ENCODE measurements at places on chromosomes 2 and 18.

- no peak for DNase-seq
Observed at GRCh38 chr18:36461551-36461987, 164.1 kb downstream of the FHOD3 start.

- no peak for DNase-seq
Observed at GRCh38 chr2:32895424-32895823, 51.3 kb upstream of the LTBP1 start.

DNA sequence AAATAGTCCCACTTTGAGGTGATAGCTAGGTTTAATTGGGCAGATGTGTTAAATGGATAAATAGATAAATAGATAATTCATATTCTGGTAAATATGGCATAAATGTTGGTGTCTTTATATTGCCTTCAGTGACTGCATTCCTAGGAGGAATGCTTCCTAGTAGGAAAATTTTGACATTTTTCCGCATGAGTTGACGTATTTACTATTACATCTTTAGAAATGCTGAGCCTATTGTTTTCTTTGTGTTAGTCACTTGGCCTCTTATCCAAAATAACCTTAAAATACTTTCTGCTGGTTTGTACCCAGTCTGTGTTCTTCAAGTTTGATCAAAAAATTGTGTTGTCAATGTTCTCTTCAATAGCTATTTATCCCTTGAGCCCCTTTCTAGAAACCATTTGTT lies 495.6 kb upstream of the ZEB2 start:
- DNase-seq: no peak

DNA sequence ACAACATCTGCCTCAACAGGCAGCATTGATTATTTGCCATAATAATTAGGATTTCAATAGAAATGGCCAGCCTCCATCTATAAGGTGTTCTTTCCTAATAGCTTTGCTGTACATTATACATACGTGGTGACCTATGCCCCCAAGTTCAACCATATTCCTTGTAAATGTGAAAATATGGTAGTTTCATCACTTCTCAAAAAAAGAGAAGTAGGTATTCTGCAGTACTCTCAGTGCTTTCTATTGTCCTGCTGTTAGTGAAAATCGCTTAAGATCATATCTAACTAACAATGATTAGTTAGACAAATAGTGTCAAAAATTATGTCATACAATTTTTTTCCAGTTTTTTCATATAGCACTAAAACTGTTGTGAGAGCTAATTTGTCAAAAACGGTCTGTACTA lies 79.6 kb downstream of the SLC4A10 start:
- DNase-seq: no peak

DNA sequence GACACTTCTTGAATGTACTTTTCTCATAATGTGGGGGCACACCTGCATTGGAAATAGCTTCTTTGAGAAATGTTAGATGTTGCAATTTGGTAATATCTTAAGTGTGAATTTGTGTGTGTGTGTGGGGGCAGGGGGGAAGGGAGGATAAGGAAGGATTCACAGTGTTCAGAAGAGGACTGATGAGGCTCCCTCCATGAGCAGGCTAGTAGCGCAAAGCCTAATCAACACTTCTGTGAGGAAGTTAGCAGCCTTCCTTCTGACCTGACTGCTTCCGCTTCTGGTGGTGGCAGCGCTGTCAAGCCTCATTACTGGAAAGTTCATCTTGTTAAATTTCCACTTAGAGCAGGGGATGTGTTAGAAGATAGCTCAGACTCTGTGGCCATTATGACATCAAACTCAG lies 295.4 kb upstream of the SPRED2 start:
- no peak for DNase-seq

- peak; percentile 84 for DNase-seq
Observed at GRCh38 chr2:68362069-68362468, 3.0 kb upstream of the PLEK start.

DNA sequence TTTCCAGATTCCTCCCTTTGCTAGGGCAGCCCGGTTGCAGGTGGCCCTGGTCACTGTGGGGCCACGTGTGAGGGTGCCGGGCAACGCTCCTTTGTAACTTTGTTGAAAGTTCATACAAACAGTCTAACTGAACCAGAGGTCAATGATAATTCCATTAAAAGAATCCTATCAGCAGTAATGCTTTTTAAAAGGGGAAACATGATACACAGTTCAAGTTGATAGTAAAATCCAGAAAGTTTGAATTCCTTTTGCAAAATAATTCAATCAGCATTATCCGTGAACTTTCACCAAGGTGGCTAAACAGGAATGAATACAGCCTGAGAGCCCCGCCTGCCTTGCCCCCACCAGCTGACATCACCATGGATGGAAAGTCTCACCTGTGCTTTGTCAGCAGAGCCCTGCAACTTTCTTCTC lies 166.2 kb downstream of the ACKR3 start:
- no peak for DNase-seq

DNA sequence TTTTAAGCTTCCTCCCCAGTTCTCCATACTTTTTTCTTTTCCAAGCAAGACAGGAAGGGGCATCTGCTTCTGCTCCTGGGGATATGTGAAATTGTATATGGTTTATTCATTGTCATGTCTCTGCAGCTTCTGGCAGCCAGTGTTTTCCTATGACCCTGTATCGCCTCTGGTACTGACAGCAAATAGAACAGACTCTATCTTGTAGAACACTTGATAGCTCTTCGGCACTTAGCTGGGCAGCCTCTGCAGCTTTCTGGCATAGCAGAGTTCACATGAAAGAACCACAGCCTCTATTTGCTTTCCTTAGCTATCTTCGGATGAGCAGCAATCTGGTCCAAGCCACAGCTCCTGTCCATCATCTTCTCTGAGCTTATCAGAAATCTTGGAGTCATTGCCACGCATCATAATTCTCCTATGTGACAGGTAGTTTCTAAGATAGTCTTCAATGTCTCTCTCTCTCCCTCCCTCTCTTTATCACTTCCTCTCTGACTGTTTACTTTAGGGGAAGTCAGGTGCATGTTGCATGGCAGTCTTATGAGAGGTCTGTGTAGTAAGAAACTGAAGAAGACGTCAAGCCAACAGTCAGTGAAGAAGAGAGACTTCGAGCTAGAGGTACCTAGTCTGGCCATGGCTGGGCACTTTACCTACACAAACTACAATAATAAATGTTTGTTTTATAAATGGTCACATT lies 627.7 kb upstream of the CDH2 start:
- DNase-seq: no peak

DNA sequence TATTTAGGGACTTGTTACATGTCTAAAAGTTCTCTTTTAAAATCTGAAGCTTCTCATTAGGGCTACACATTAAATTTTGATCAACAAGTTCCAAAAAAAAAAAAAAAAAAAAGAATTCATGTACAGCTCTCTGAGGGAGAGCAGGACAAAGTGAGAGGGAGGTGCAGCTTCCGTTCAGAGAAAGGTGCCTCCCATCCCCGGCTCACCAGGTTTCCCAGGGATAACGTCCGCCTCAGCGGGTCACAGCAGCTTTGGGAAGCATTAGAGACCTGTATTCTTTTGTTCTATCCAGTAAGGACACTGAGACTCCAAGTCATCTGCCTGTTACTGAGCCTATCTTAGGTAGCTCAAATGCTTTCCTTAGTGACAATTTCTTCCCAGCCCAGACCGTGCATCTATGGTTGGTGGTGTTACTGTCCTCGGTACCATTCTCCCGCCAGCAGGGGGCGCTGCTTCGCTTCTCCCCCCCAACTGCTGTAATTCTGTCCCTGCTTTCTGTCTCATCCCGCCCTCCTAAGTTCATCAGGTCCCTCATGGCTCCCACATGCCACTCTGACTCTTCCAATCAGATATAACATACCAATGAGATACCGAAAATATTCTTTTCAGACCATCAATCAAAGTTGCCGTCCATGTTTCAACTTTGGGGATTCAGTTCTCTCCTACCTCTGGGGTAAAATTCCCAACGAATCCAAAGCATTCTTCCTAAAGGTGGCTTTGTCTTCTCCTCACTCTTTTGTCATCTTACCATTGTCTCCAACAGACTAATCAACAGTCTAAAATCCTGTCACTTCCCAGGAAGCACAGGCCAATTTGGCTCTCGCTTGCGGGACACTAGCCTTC lies 466.5 kb downstream of the METTL4 start:
- peak; percentile 62 for DNase-seq

- DNase-seq: no peak
Observed at GRCh38 chr2:19022334-19022733, 336.1 kb downstream of the OSR1 start.

GRCh38 chr2:109143214-109144187 lies 14.5 kb downstream of the SH3RF3 start:
- peak; percentile 76 for DNase-seq

DNA sequence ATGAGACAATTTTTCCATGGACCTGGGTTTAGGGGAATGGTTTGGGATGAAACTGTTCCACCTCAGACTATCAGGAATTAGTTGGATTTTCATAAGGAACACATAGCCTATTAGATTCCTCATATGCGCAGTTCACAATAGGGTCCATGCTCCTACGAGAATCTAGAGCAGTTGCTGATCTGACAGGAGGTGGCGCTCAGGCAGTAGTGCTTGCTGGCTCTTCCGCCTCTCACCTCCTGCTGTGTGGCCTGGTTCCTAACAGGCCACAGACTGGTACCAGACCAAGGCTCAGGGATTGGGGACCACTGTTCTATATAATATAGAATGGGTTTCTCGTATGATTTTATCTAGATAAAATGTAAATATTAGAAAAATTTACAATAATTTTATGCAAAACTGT lies 338.7 kb downstream of the CPS1 start:
- no peak for DNase-seq

DNA sequence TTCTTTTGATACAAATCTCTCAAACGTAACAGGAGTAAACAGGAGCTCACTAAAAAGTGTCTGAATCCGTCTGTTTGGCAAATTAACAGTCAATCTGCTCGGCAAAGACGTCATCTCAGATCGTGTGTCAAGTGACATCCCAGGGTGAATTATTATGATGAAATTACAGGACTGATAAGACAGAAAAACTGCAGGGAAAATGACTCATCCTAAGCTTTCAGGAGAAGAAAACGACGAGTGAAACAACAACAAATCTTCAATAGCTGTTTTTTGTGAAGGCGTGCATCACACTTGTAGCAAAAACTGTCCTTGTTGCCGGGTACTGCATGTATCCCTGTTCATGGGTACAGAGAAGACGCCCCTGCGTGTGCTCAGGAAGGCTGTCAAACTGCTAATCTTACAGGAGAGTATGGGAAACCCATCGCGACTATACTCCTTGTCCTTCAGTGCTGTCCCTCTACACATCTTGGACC lies 24.9 kb downstream of the EPB41L3 start:
- no peak for DNase-seq

- no peak for DNase-seq
Observed at GRCh38 chr2:231190531-231191197, 7.8 kb upstream of the ARMC9 start.

DNA sequence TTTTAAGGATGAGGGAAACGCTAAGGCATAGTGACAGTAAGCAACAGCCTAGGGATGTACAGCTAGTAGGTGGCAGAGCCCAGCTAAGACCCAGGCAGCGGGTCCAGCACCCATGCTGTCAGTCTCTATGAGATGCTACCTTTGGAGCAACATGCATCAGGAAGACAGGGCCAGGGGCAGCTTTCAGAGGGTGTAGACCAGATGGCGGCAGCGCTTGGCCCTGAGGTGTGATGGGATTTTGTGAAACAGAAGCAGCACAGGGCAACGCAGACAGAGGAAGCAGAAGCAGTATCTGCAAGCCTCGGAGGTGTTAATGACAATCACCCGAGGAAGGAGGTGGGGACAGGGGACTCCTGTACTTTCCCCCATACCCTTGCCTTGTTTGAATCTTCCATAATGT lies 43.2 kb downstream of the SDC1 start:
- no peak for DNase-seq

DNA sequence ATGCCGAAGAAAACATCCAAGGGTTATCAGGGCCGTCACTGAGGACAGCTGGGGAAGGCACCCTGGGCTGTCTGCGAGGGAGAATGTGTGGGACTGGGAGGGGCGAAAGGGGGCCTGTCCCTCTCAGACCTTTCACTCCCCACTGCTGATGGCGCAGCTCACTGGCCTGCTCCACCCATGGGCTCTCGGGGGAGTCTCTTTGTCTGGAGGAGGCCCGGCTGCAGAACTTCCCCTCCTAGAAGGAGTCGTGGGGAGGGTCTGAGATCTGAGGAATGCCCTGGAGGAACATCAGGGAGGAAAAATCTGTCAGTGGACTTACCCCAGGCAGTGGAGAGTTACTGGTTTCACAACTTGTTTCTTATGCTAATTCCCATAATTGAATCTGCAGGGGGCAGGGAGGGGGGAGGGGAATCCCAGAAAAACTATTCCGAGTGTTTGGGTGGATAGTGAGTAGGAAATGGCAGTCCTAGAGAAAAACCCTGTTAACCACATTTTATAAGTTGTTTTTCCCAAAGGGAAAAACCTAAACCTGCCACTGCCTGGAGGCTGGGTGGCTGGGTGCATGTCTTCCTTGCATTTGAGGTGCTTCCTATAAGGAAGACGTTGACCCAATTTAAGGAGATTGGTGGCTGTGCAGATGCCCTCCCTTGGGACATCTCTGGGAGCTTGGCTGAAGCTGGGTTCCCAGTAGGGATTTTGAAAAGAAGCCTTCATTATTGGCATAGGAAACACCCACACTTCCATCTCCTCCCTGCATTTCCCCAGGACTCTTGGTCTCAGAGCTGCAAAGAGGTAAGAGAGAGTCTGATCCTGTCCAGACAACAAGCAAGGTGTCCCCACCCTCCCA lies 11.7 kb upstream of the SEMA4C start:
- DNase-seq: no peak

- no peak for DNase-seq
Observed at GRCh38 chr2:86625096-86625495, 1.4 kb upstream of the RNF103 start.

DNA sequence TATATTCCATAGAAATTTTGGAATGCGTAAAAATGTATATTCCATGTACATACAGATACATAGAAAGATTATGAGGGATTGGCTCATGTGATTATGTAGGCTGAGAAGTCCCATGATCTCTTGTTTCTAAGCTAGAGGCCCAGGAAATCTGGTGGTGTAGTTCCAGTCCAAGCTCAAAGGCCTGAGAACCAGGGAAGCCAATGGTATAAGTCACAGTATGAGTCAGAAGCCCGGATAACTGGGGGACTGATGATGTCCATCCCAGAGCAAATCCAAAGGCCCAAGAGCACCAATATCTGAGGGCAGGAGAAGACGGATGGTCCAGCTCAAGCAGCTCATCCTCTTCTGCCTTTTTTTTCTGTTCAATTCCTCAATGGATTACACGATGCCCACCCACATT lies 385.0 kb upstream of the KLHL29 start:
- no peak for DNase-seq

GRCh38 chr18:37566479-37567060 lies 972 bp upstream of the CELF4 start:
- no peak for DNase-seq

DNA sequence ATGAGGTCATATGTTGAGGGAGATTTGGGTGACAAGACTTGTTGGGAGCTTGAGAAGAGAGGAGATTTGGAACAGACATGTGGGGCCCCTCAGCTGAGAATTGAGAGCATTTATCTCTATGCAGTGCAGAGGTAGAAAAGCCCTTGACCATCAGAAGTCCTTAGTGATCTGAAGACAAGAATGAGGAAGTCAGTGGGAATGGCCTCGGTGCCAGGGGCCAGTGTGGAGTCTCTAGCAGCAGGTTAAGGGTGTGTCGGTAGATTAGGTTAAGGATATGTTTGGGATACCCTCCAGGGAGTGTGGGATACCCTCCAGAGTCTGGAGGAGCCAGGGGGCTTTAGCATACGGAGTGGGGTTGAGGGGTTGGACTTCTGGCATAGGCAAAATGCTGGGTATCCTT lies 41.6 kb downstream of the FBXO48 start:
- no peak for DNase-seq

All from activated T-cell treated with anti-CD3 and anti-CD28 coated beads, Interleukin-2, amount 50 U/mL, for 48 hours (primary cell).